Peyer's patch (tissue), 4 donors: ENCODE measurements at places on chromosomes 3 and 15.

DNA sequence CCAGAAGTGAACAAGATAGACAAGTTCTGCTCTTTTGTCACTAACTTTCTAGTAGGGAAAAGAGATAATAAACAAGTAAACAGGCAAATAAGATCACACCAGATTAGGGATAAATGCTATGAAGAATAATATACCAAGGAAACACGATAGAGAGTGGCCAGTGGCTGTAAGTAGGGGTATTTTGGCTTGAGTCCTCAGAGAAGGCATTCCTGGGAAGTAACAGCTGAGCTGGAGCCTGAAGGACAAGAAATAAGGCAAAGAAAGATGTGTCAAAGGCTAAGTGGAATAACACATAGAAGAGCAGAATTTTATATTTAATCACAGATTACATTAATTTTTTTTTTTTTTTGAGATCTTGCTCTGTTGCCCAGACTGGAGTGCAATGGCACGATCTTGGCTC lies 366.2 kb downstream of the ZIC1 start:
- no peaks in the 10 kb centered on the region for H3K36me3 ChIP-seq
- no peak overlapping the region for H3K27ac ChIP-seq
- H3K4me1 ChIP-seq = no peaks in the 10 kb centered on the region
- H3K4me3 ChIP-seq = no peak overlapping the region

- peak; percentile 13 for DNase-seq
- H3K36me3 ChIP-seq = no peaks in the 10 kb centered on the region
- H3K27me3 ChIP-seq = no peaks in the 10 kb centered on the region
- no peak overlapping the region for H3K27ac ChIP-seq
- H3K4me3 ChIP-seq = no peak overlapping the region
These were observed 147.2 kb downstream of the OR4M2 start for GRCh38 chr15:22227411-22228100.

- H3K36me3 ChIP-seq = no peaks in the 10 kb centered on the region
- H3K27me3 ChIP-seq = no peaks in the 10 kb centered on the region
- H3K4me1 ChIP-seq = peaks cover 9% of the 10 kb centered on the region
- no peak overlapping the region for H3K27ac ChIP-seq
These were observed 25.7 kb downstream of the HMCES start for GRCh38 chr3:129304146-129304961.

- H3K4me3 ChIP-seq = no peak overlapping the region
- H3K36me3 ChIP-seq = no peaks in the 10 kb centered on the region
- H3K27ac ChIP-seq = no peak overlapping the region
- H3K27me3 ChIP-seq = no peaks in the 10 kb centered on the region
- no peaks in the 10 kb centered on the region for H3K4me1 ChIP-seq
These were observed 232.6 kb downstream of the TBL1XR1 start for GRCh38 chr3:176964661-176965060.

GRCh38 chr3:148453781-148454191 lies 243.9 kb upstream of the AGTR1 start:
- no peak for DNase-seq
- no peaks in the 10 kb centered on the region for H3K27me3 ChIP-seq
- H3K36me3 ChIP-seq = no peaks in the 10 kb centered on the region
- H3K4me3 ChIP-seq = no peak overlapping the region

GRCh38 chr3:154324919-154325318 lies 632 bp upstream of the DHX36 start:
- peak overlapping the region; percentile 82 for H3K4me3 ChIP-seq
- no peaks in the 10 kb centered on the region for H3K27me3 ChIP-seq

DNA sequence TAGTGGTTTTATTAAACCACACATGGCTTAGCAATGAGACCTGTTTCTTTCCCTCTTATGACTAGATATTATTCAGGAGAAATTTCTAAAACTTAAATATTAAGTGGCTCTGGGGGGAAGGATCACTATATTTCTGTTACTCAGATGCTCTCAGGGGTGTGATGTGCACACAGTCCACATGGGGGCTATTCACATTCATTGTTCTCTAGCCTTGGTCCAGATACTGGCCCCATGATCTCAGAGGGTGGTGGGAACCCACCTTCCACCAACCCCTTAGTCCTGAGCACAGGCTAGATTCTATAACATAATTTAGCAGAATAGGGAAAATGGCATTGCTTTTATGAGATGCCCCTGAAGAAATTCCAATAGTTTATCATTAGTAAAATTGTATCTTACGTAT lies 149.0 kb upstream of the ST8SIA2 start:
- no peak overlapping the region for H3K27ac ChIP-seq
- no peak overlapping the region for H3K4me3 ChIP-seq
- no peaks in the 10 kb centered on the region for H3K36me3 ChIP-seq
- no peaks in the 10 kb centered on the region for H3K27me3 ChIP-seq
- no peak for DNase-seq
- H3K4me1 ChIP-seq = no peaks in the 10 kb centered on the region

DNA sequence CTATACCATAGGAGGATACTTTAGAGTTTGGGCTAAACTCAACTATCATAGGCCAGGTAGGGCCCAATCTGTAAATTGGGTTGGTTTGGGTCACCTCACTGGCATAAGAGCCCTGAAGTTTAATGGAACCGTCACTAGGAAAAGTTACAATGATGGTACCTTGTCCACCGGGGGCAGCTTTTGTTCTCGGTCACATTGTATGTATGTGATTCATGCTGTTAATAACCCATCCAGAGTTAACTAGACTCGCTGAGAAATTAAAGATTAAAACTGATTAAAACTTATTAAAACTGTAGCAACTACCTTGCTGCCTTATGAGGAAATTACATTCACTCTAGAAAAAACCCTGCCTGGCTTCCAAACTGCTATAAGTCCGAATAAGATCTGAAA lies 145.0 kb upstream of the TMCO5A start:
- H3K4me3 ChIP-seq = no peak overlapping the region
- H3K27ac ChIP-seq = no peak overlapping the region
- DNase-seq = no peak

DNA sequence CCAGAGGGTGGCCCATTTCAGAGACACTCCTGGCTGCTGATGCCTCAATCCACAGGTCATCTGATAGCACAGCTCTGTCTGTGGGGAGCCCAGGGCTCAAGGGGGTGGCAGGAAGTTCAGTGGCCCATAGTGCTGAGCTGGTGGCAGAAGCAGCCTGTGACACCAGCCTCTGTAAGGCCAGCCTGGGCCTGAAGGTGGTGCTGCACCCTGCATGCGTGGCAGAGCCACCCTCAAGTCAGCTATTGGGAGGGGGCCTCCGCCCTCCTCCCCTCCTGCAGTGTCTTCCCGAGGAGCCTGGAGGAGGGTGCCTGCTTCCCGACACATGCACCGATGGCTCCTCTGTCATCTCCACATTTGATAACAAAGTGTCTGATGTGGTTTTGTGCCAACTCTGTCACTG lies 3.0 kb downstream of the PLA1A start:
- H3K36me3 ChIP-seq = no peaks in the 10 kb centered on the region
- peak; percentile 56 for DNase-seq
- no peaks in the 10 kb centered on the region for H3K27me3 ChIP-seq
- no peak overlapping the region for H3K27ac ChIP-seq

DNA sequence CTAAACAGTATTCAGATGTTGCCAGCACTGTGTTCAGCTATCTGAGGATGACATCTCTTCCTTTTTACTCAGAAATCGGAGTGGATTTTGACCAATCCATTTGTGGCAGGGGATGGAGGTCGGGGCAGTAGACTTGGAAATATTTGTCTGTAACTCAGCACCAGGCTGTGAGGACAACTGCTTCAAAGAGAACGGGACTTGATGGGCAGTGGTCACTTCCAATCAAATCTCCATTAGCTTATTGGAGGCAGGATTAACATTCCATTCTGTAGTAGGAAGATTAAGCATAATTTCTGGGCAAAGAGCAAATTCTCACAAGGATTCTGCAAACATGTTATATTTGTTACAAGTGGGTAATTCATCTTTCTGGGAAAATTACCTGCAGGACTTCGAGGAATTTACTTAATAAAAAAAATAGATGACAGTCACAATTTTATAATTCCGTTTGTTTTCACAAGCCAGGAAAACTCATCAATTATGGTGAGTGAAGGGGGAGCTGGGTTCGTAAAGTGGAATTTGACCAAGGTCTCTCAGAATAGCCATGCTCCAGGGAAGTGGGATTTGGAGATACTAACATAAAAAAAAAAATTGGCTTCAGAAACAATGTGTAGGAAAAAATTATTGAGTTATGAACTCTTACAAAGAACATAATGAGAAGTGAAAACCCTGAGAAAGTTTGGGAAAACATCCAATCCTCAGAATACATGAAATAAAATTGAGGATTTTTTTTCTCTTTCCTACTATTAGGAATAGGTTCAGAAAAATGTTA lies 18.1 kb downstream of the CRABP1 start:
- no peaks in the 10 kb centered on the region for H3K4me1 ChIP-seq

- no peak for DNase-seq
- no peaks in the 10 kb centered on the region for H3K4me1 ChIP-seq
- H3K27me3 ChIP-seq = peaks cover 6% of the 10 kb centered on the region
These were observed at the start of gene ROBO1 for GRCh38 chr3:79767905-79768267. Gene ROBO1 (minus strand): TSS chr3:79767998.

DNA sequence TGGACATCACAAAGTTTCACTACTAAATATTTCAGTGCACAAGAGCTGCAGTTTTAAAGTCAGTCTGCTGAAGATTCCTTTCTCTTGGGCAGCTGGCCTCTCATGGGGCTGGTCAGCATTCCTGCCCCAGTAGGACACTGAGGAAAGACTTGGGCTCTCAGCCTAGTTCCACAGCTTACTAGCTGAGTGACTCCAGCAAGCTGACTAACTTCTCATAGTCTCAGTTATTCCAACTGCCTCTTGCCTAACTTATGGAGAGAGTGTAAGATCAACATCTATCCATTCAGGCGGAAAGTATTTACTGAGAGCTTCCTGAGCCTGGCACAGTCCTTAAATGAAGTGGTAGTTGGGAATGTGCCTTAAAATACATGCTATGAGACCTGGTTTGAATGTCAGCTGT lies 27.0 kb downstream of the TM4SF4 start:
- H3K27ac ChIP-seq = no peak overlapping the region
- DNase-seq = no peak
- H3K36me3 ChIP-seq = no peaks in the 10 kb centered on the region

DNA sequence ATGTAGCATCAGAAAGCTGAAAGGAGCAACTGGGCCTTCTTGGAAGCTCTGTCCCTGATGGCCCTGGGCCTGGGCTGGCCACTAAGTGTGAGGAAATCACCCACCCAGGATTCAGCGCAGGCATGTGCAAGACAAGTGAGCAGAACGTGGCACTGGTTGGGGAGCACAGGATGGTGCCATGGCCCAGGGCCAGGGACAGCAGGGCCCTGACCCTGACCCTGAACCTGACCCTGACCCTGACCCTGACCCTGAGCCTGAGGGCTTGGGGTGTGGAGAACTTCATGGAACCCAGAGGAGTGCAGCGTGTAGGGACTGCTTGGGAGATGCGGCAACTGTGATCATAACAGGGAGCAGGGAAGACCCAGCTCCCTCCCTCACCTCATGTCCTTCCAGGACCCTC lies 5.9 kb upstream of the ALDH1L1 start:
- H3K27me3 ChIP-seq = no peaks in the 10 kb centered on the region
- no peak overlapping the region for H3K27ac ChIP-seq
- H3K36me3 ChIP-seq = no peaks in the 10 kb centered on the region
- H3K4me1 ChIP-seq = no peaks in the 10 kb centered on the region
- H3K4me3 ChIP-seq = no peak overlapping the region

DNA sequence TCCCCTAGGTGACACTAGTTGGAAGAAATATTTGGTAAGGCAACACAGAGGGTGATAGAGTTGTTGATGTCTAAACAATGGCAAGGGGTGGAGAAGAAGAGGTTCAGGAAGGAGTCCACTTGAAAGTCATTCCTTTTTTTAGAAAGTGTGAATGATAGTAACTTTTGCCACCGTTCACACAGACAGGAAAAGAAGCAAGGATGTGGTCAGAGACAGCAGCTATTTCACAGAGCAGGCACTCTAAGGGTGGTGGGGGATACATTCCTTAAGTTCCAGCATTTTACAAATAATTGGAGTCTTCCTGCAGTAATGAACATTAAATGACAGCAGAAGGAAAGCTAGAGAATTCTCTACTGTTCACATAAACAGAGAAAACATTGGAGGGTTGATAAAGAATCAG lies 75.4 kb upstream of the ZNF385D start:
- no peaks in the 10 kb centered on the region for H3K4me1 ChIP-seq
- H3K27ac ChIP-seq = no peak overlapping the region
- no peaks in the 10 kb centered on the region for H3K36me3 ChIP-seq
- no peak overlapping the region for H3K4me3 ChIP-seq

- no peak overlapping the region for H3K4me3 ChIP-seq
- H3K36me3 ChIP-seq = no peaks in the 10 kb centered on the region
- H3K27ac ChIP-seq = no peak overlapping the region
- H3K27me3 ChIP-seq = no peaks in the 10 kb centered on the region
These were observed 624.8 kb upstream of the LMCD1 start for GRCh38 chr3:7876741-7877297.

GRCh38 chr3:89114841-89115223 lies 7.4 kb downstream of the EPHA3 start:
- no peaks in the 10 kb centered on the region for H3K4me1 ChIP-seq
- H3K36me3 ChIP-seq = no peaks in the 10 kb centered on the region
- peak overlapping the region; percentile 28 for H3K27ac ChIP-seq
- no peak for DNase-seq
- no peaks in the 10 kb centered on the region for H3K27me3 ChIP-seq

DNA sequence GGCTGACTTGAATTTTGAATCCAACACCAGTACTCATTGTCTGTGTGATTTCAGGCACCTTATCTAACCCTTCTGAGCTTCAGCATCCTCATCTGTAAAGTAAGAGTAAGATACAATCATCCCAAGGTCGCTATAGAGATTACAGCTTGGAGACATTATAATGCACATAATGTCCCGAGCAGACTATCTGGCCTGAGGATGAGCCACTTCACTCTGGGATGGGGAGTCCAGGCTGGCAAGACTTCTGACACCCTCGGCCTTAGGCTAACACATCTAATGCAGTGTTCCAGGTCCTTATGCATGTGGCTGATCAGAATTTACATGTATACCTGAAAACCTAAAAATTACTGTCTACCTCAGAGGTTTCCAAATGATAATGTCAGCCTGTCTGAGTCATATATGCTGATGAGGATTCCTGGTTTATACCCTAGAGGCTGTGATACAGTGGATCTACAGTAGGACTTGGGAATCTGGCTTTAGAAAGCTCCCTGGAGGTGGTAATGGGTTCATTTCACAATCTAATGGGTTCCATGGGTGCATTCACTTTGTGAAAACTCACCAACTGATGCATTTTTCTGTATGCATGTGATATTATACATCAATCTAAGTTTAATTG lies 229.0 kb upstream of the SLCO3A1 start:
- no peak for DNase-seq
- no peaks in the 10 kb centered on the region for H3K27me3 ChIP-seq
- H3K4me1 ChIP-seq = no peaks in the 10 kb centered on the region
- H3K27ac ChIP-seq = no peak overlapping the region
- H3K36me3 ChIP-seq = no peaks in the 10 kb centered on the region

GRCh38 chr3:64848822-64849221 lies 161.0 kb upstream of the ADAMTS9 start:
- no peaks in the 10 kb centered on the region for H3K27me3 ChIP-seq
- H3K27ac ChIP-seq = no peak overlapping the region
- H3K4me3 ChIP-seq = no peak overlapping the region
- H3K4me1 ChIP-seq = no peaks in the 10 kb centered on the region

GRCh38 chr3:69791106-69791505 lies 51.8 kb downstream of the MITF start:
- H3K27ac ChIP-seq = no peak overlapping the region
- H3K4me3 ChIP-seq = no peak overlapping the region
- H3K4me1 ChIP-seq = no peaks in the 10 kb centered on the region
- peak; percentile 47 for DNase-seq
- no peaks in the 10 kb centered on the region for H3K36me3 ChIP-seq

GRCh38 chr3:51620543-51620942 lies 50.5 kb upstream of the TEX264 start:
- no peak overlapping the region for H3K4me3 ChIP-seq
- H3K4me1 ChIP-seq = no peaks in the 10 kb centered on the region
